ENCODE measurements at places on chromosomes 3 and 15.

DNA sequence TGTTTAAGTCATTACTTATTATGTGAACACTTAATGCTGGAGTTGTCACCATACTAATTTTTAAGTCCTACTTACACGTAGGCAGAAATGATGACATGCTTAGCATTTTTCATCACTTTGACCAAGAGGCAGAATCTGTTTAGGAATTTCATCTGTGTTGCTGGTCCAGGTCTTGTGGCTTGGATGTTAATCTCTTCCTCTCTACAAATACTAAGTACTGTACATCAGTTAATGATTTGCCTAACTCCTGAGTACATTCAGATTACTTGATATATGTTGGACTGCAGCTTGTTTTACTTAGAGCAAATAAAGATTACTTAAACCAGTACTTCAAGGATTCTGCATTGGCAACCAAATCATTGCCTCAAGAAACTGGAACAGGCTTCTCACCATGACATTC is 8.6 kb downstream of the SNRK start:
- no peak for DNase-seq

DNA sequence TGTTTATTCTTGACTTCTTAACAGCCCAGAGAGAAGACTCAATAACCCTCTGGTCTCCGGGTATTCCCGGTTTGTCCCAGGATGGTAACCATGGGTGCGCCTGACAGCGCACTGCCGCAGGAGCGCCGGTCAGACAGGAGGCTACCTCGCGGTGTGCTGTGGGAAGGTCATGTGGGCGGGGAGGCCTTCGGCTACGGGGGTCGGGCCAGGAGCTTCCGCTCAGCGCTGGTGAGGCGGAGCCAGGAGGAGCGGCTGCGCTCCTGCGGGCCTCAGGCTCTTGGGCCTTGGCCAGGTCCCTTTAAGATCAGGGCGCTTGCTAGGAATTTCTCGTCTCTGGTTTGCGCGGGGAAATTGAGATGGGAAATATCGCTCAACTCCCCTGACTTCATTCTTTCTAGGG is 182.3 kb upstream of the NDN start:
- DNase-seq, result no peak

- DNase-seq, result no peak
Observed at GRCh38 chr3:2554656-2555055, 456.0 kb downstream of the CNTN4 start.

GRCh38 chr3:99761415-99762165 is 56.1 kb upstream of the CMSS1 start:
- DNase-seq, result no peak

GRCh38 chr3:124200407-124200806 is 208.5 kb upstream of the ROPN1 start:
- no peak for DNase-seq

GRCh38 chr3:154018100-154018696 is 103.0 kb upstream of the ARHGEF26 start:
- DNase-seq, result peak; percentile 57

GRCh38 chr3:142945023-142945422 is 18.5 kb downstream of the PAQR9 start:
- no peak for DNase-seq

- no peak for DNase-seq
Observed at GRCh38 chr3:161420746-161421145, 49.4 kb upstream of the SPTSSB start.

- DNase-seq, result no peak
Observed at GRCh38 chr3:150114873-150115540, 144.3 kb upstream of the PFN2 start.

GRCh38 chr15:31238906-31239305 is 87.7 kb upstream of the KLF13 start:
- no peak for DNase-seq

GRCh38 chr3:141603473-141604035 is 116.7 kb downstream of the RASA2 start:
- DNase-seq, result no peak

GRCh38 chr3:150583028-150583427 is 20.1 kb upstream of the SELENOT start:
- DNase-seq, result no peak

GRCh38 chr3:196198771-196199753 is 12.1 kb downstream of the ZDHHC19 start:
- DNase-seq, result no peak

DNA sequence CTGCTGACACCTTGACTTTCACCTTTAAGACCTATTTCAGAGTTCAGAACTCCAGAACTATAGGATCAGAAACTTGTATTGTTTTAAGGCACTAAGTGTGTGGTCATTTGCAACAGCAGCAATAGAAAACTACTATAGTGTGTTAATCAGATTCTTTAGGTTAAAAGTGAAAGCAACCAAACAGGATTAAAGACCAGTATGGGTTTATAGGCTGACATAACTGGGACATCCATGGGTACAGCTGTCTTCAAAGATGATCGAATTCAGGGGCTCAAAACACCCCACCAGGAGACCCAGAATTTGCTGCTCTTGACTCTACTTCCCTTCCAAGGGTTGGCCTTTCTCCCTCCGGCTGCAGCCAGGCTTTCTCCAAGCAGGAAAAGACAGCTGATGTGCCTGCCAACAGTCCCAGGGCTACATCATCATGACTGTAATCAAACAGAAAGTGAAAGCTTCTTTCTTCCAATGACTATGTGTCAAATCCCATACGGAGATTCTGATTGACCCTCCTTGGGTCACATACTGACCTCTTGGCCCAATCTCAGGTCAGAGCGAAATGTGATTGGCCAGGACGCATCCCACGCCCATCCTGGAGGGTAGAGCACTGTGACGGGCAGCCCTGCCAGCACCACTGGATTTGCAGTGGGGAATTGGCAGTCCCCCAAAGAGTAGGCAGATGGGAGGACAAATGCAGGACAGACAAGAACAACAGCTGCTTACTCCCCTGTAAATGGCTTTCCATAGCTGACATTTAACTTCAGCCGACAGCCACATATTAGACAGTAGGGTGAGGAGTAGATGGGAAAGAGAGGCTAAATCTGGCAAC is 51.4 kb upstream of the RNF7 start:
- DNase-seq, result no peak

DNA sequence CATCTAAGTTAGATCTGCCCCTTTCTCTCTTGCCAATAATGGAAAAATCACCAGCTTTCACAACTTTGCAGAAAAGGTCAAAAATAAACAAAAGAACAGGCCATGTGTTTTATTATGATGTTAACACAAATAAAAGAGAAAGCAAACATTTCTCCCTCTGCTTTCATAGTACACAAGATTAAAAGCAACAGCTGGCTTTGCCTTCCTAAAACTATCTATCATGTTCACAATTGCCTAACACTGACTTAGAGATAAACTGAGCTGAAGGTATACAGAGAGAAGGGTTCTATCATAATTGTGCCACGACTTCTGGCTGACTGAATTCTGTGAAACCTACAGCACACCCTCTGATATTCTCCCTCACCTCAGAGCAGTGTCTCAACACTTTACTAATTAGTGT is 29.4 kb downstream of the AADAC start:
- DNase-seq, result no peak

DNA sequence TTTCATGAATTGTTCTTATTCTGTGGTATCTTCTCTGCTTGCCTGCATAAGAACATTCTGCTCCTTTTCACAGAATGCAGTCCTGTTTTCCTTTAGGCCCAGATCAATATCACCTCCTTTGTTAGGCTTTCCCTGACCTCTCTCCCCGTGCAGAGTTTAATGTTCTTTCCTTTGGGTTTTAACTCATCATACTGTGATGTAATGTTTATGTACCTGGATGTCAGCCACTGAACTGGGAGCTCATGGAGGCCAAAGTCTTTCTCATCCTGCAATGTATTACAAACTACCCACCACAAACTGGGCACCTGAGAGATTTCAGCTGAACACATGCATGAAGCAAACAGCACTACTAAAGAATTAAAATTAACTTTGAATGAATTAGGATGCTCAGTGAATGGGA is 192.8 kb upstream of the RORA start:
- DNase-seq, result no peak

DNA sequence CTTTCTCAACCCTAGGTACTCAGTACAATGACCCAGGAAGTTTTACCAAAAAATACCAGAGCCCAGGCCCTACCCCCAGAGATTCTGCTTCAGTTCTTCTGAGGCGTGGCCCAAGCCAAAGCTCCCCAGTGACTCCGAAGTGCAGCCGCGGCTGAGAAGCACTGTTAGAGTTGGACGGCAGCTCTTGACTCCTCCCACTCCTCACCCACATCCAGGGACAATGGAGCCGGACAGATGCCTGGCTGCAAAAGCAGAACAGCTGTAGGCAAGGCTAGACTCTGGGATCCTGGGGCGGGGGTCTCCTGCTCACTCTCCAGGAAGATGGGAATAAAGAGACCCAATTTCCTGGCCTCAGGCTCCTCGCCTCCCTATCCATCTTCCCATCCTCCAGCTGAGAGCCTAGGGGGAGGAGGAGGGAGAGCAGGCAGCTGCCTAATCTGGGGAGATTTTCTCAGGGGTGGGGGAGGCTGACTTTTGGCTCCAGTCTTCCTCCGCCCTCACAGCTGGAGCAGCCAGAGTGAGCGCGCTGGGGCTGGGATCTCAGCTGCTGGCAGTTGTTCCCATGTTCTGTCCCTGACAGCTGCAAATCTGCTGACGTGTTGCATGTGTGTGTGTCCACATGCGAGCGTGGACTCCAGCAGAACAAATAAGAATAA is 223.8 kb downstream of the OPA1 start:
- DNase-seq, result no peak

DNA sequence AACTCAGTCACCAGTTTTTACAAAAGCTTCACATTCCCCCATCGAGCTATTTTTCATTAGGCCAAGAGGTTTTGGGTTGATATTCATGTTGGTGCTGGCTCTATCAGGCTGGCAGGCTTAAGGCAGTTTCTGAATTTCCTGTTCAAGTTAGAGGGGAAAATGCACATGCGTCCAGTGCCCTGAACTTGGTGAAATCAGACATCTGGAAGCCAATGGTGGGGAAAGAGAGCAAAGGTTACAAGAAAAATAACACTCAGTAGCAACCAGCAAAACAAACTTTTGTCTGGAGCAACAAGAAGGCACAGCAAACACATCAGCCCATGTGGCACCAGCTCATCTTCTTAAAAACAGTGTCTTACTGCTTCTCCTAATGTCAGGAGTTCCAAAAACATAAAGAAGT is 155.6 kb upstream of the TSC22D2 start:
- DNase-seq, result no peak

- DNase-seq, result peak; percentile 64
Observed at GRCh38 chr3:161851941-161852566, 355.4 kb downstream of the OTOL1 start.

- DNase-seq, result no peak
Observed at GRCh38 chr15:100635406-100636071, 33.1 kb downstream of the ASB7 start.

DNA sequence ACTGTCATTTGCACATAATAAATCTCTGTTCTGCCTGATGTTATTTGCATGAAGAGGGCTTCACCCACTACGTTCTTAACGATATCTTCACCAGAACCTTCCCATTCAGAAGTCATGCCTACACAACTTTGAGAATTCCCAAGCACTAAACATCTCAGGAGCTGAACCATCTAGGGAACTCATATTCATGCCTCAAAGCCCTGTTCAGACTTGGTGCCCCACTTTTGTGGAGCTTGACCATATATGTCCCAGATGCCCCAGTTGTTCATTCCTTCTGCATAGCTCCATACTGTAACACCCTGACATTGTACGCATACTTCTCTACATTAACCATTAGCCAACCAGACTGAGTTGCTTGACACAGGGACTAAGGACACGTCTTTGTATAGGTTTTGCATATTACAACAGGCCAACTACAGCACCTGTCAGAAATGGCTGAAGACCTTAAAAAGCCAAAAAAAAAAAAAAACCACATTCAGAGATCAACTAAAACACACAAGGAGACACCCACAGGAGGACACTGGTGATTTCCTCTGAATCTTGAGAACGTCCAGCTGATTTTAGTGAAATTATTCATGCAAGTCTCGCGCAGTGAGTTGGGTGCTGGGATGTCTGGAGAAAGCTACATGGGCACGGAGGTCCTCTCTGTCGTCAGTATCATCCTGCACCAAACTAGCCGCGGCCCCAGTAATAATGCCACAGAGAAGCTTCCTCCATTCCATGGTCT is 141.4 kb downstream of the FOXP1 start:
- no peak for DNase-seq

GRCh38 chr3:46876313-46877300 is 914 bp upstream of the PTH1R start:
- DNase-seq, result no peak

DNA sequence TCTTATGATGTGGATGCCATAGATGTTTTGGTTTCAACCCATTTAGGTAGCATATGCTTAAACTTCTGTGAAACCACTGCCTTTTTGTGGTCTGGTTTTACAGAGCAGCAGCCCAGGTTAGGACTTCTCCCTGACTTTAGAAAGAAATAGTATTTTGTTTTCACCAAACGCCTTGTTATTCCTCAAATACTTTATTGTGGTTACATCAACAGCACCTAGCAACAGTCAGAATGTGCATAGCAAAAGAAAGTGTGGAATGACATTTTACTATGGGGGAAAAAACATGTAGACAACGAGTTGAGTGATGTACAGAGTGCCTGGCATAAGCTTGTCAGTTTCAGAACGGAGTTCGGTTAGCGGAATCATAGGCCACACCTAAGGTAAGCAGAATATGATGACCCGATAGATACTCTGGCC is 159.2 kb downstream of the TPRG1 start:
- DNase-seq, result peak; percentile 34

- DNase-seq, result no peak
Observed at GRCh38 chr3:47347217-47347801, 33.5 kb upstream of the PTPN23 start.

GRCh38 chr3:74134831-74135230 is 479.6 kb downstream of the CNTN3 start:
- no peak for DNase-seq

DNA sequence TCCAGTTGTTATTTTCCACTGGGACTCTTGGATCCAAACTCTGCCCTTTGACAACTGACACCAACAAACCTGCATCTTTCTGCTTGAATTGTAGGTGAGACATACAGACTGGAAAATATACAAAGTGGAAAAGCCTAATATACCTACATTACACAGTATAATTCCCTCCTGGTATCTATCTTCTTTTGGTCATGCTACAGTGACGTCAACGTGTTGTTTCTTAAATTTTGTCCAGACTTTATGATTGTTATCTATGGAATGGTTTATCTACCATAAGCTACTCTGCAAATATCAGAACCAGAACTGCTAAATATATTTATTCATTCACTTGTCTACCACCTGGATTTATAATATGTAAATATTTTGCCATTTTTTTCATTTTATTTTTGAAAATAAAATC is 264.3 kb upstream of the ZPLD1 start:
- DNase-seq, result no peak

DNA sequence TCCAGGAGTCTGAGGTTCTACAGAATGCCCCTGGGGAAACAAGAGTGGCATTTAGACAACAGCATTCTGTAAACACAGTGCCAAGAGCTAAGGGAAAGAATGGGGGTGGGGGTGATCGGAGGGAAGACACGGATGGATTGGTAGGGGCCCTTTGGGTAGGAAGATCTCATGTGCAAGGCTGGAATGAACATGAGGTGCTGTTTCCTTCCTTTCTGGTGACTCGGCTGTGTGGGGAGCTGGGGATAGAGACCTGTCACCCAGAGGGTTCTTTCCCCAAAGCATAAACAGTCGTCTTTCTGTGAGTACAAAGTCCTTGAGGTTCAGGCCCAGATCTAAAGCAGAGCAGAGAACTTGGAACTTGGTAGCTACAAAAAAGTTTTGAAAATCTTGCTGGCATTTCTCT is 11.7 kb downstream of the TPM1 start:
- DNase-seq, result no peak

GRCh38 chr3:190541008-190541407 is 27.1 kb downstream of the IL1RAP start:
- DNase-seq, result no peak

- DNase-seq, result no peak
Observed at GRCh38 chr3:43217633-43218032, 68.7 kb upstream of the SNRK start.

- DNase-seq, result no peak
Observed at GRCh38 chr15:79092382-79092781, 1.8 kb upstream of the RASGRF1 start.
